ENCODE measurements at places on chromosomes 3 and 15. TPM values are rescaled to one million over a fixed set of nuclear protein-coding genes. Genes with fewer than 3 reads are reported as not detected.

NTRK3 gene
- total RNA-seq: not detected

WDR72 gene
- not detected for total RNA-seq

TIGIT gene
- total RNA-seq: not detected

CFAP44 gene
- total RNA-seq: 1.4 TPM

UBE2Q2 gene
- 23.6 TPM for total RNA-seq
